RWPE1 (cell line): ENCODE measurements at places on chromosomes 7 and 10.

- no peak for DNase-seq
Observed at GRCh38 chr10:1043532-1043995, 5.4 kb downstream of the IDI1 start.

DNA sequence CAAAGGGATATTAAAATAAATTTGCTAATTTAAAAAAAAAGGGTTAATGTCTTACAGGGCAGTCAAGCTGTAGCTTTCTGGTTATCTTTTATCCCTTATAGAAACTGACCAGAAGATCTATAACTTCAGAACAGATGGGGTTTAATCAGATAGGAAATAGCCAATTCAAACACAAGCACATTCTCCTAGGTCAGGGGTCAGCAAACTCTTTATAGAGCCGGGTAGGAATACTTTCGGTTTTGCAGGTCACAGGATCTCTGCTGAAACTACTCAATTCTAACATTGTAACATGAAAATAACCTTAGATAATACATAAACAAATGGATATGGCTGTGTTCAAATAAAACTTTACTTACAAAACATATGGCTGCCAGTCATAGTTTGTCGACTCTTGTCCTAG is 479.8 kb downstream of the ADRA2A start:
- DNase-seq: no peak

DNA sequence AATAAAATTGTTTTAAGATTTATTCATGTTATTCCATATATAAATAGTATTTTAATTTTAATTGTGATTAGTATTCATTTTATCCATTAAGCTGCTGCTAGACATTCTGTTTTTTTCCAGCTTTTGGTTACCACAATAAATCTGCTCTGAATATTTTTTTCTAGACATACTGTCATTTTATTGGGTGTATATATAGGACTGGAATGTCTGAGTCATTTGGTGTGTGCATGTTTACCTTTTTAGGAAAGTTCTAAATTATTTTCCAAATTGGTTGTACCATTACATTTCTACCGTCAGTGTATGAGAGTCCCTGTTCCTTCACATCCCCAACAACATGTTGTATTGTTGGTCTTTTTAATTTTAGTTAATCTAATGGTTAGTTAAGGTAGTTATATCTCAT is 1138.1 kb downstream of the REEP3 start:
- DNase-seq: peak; percentile 5

- DNase-seq: no peak
Observed at GRCh38 chr7:101618207-101618839, 10.8 kb downstream of the MYL10 start.

GRCh38 chr7:102912742-102913141 is at the start of gene LRRC17:
LRRC17 (plus strand) TSS chr7:102913000; CDS start chr7:102933914, 20,914 bp downstream.
- no peak for DNase-seq

GRCh38 chr7:22557167-22557566 is 57.2 kb upstream of the STEAP1B start:
- DNase-seq: no peak

DNA sequence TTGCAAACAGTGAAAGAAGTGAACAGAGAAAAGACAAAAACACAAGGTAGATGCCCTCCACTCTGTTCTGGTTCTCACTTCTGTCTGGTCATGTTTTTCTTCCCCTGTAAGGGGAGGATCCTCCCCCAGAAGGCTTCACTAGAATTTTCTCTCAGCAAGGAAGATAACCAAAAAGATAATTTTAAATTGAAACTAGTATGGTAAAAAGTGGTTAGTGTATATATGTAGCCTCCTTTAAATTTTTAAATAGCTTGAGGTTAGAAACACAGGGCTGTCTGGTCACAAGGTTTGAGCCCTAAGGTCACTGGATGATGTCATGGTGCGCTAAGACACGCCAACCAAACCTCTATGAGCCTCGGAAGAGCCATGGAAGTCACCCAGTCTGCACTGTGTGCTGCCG is 5.6 kb upstream of the PKD1L1 start:
- no peak for DNase-seq

DNA sequence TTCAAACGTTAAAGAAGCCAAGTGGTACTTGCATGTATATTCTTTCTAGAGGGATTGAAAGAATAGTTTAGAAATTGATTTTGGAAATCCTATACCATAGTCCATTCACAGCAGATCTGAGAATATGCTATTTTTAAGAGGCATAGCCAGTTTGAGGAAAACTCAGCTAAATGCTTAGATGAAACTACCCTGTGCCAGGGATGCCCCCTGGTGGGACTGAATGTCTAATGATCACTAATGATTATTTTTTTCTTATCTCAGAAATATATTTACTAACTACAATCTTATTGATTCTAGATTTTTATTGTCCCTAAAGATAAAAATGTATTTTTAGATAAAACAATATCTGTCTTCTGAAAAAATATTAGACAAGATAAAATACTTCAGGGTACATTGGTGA is 844.9 kb upstream of the PHF14 start:
- DNase-seq: no peak
